NCI-H1694 treated with DMSO at 0.1 percent for 48 hours (cell line): ENCODE measurements at places on chromosomes 12 and 14.

- DNase-seq, result no peak
These were observed 74.8 kb downstream of the HECTD4 start for GRCh38 chr12:112307317-112308011.

GRCh38 chr14:75689012-75689411 lies 28.0 kb downstream of the TTLL5 start:
- DNase-seq, result no peak

DNA sequence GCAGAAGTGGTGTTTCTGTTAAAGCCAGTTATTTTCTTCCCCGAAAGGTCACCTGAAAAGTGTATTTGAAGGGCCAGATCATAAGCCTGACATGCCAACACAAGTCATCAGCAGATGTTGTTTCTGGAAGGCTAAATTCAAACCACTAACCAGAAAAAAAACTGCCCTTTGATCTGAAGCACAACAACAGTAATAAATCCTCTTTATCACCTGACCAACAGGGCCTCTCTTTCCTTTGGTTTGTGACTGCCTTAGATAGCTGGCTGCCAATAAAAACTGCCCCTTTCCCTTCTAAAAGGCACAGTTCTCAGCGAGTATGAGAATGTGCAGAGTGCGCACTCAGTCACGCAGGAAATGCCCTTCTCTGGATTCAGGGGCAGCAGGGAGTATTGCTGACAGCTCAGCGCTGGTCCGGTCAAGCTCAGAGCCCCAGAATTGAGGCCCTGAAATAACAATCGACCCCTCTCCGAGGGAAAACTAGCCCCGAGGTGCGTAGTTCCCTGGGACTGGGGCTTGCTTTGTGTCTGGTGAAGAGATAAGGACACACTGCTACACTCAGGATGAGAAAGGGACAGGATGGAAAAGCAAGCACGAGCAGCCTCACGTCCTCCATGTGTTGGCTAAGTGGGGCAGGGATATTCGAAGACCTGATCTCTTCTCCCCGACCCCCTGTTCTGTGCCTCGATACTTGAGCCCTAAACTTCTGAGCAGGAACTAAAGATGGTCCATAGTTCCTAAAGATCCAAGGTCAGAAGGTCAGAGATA lies 184.2 kb upstream of the GZMB start:
- no peak for DNase-seq

GRCh38 chr12:78403136-78403535 lies 461.4 kb upstream of the SYT1 start:
- no peak for DNase-seq

- no peak for DNase-seq
These were observed 4.1 kb downstream of the C12orf75 start for GRCh38 chr12:105334582-105334981.

GRCh38 chr12:126567016-126567415 lies 1501.8 kb downstream of the AACS start:
- DNase-seq, result no peak

DNA sequence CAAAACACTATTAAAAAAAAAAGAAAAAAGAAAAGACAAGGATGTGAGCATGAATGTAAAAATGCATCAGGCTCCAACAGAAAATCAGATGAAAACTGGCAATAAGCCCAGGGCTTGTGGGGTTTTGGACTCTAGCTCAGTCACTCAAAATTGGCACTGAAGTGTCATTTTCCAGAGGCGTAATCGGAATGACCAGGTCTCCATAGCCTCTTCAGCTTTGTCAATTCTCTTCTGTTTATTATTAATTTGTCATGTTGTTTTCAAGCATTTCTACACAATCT lies 137.2 kb upstream of the TRHDE start:
- no peak for DNase-seq

DNA sequence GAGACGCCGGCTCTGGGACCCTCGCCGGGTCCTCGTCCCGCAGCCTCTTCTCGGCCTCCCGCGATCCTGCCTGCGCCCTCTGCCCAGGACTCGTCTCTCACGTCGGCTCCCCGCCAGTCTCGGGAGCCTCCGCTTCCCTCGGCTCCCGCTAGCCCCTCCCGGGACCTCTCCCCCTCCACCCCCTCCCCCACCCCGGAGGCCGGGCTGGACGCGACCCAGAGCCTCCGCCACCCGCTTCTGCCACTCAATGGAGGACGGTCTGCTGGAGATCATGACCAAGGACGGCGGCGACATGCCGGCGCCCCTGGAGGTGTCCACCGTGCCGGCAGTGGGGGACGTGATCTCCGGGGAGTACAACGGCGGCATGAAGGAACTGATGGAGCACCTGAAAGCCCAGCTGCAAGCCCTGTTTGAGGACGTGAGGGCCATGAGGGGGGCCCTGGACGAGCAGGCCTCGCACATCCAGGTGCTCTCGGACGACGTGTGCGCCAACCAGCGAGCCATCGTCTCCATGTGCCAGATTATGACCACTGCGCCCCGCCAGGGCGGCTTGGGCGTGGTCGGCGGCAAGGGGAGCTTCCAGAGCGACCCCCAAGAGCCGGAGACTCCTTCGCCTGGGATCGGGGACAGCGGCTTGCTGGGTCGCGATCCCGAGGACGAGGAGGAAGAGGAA lies 568 bp downstream of the CCDC184 start:
- DNase-seq, result no peak

DNA sequence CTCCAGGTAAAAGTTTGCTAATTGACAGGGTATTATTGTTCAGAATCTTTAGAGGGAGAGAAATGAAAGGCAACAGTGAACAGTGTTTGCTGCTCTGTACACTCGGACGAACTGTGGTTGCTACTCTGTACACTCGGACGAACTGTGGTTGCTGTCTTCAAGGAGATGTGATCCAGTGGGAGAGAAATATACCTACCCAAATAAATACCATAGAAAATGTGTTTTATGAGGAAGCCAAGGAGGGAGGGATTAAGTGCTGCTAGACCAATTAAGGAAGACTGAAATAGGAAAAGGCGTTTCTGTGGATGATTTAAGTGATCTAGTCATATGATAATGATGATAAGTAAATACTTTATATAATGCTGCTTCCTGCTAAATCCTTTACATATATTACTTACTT lies 2.7 kb downstream of the STK38L start:
- no peak for DNase-seq

DNA sequence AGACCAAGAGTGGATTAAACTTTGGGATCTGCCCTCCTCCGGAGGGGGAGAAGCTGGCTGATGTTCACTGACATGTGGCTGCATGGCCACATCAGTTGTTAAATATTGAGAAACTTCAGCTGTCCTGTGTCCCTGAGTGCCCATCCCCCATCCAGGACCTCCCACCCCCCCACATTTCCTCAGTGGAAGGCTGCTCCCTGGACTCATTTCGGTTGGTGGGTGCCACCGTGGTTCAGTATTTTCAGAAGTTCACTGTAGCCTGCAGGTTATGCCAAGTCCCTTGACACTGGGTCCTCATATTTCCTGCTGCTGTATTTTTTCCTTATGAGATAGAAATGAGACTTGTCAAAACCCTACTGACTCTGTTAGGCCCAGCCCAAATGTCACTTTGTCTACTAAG lies 302.4 kb downstream of the CACNA1C start:
- DNase-seq, result no peak
